ENCODE measurements at places on chromosomes 16 and 17.

DNA sequence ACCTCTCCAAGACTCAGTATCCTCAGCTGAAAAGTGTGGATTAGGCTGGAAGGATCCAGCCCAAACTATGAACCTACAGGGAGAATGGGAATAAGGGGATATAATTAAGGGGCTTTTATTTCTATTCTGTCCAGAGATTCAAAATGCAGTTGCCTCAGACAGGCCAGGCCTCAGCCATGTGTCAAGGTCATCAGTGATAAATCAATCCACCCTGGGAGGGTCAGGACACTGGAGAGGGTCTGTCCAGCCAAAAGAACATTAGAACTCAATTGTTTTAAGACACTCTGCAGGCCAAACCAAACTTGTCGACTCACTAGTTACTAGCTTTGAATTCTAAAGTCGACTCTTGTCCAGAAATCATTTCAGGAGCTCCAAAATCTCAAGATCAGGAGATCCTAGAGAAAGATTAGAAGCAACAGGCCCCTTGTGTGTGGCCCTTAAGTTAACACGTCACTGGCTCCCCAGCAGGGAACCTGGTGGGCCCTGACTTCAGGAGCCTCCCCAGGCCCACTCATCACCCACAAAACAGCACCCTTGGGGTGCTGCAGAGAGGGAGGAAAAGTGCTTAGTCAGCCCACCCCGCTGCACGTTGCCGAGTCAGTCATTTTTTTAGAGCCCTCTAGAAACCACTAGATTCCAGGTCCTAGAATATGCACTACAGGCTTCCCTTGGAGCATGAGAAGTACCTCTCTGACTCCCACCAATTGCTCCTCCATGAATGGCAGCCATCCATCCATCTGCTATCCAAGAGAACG is 156.8 kb downstream of the XYLT1 start:
- no peak for DNase-seq

GRCh38 chr17:7867881-7868329 is 10.1 kb downstream of the CYB5D1 start:
- DNase-seq, result no peak

DNA sequence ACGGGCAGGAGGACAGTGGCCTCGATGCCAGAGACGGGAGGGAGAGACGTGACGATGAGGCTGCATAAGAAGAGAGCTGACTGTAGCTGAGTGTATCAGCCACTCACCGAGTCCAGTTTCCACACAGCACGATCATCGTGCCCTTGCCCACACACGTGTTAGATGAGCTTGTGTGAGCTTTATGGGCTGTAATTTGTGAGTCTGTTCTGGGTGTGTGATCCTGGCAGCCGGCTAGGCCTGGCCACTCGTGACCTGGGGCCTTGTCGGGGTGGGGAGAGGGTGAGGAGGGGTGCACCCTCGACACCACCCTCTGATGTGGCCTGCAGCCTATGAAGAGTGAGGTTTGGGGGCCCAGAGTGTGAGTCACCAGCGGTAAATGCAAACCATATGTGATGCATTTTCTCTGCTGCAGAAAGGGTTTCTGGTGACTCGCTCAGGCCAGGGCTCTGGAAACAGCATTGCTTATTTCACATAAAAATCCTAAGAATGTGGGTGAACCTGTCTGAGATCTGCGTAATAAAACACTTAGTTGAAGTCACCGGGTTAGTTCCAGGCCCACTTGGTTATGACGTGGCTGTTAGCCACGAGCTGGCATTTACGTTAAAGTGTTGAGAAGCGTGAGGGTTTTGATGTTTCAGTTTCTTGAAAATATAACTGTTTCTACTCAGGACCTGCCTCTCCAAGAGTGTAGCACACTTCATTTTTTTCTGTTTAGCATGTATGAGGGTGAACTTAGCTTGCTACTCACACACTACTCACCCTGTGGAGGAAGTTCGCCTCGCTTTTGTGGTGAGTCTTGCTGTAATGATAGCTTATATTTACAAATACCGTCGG is 4.2 kb downstream of the METRNL start:
- peak; percentile 91 for DNase-seq

DNA sequence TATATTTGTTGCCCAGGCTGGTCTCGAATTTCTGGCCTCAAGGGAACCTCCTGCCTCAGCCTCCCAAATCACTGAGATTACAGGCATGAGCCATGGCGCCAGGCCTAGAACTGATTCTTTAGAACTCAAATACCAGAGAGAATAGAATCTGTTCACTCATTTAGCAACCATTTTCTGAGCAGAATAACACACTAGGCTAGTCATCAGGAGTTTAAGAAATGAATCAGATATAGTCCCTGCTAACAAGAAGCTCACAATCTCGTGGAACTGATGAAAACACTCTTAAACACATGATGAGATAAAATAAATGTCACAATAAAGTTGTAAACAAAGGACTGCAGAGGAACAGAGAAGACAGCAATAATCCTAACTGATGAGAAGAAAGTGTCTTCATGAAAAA is 55.8 kb upstream of the ADCY9 start:
- DNase-seq, result no peak

- DNase-seq, result no peak
Measured at GRCh38 chr17:48718227-48718760, 4.0 kb downstream of the PRAC1 start.

GRCh38 chr17:77865112-77865611 is 93.3 kb upstream of the TNRC6C start:
- DNase-seq, result no peak

GRCh38 chr16:31331141-31331764 is 23.7 kb upstream of the ITGAX start:
- no peak for DNase-seq

- DNase-seq, result no peak
Measured at GRCh38 chr17:32917842-32918241, 10.1 kb upstream of the TMEM98 start.

DNA sequence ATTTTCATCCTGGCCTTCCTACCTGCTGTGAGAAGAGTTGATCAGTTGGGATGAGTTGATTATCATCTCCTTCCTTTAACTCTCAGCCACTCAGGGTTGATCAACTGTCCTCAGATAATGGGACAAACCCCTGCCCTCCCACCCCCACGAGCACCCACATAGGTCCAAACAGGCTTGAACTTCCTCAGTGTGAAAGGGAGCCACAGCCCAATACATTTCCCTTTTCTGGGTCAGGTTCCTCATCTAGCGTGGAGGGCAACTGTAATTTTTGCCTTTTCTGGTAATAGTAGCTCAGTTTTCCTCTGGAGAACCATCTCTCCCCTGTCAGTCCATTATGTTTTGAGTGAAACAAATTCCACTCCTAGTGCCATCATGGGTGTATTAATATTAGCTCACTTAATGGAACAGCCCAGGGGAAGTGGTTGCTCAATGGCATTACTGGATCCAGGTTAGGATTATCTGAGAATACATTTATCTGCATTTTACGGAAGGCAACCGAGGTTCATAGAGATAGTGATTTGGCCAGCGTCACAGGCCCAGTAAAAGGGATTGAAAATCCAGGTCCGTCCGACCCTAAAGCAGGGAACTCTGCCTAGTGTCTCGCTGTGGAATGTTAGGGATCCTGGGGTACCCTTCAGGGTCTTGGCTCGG is 476 bp upstream of the LPCAT2 start:
- DNase-seq, result no peak

GRCh38 chr17:82503728-82504308 is 15.7 kb upstream of the FOXK2 start:
- no peak for DNase-seq

GRCh38 chr17:57425431-57425830 is 169.1 kb downstream of the MSI2 start:
- DNase-seq, result no peak

DNA sequence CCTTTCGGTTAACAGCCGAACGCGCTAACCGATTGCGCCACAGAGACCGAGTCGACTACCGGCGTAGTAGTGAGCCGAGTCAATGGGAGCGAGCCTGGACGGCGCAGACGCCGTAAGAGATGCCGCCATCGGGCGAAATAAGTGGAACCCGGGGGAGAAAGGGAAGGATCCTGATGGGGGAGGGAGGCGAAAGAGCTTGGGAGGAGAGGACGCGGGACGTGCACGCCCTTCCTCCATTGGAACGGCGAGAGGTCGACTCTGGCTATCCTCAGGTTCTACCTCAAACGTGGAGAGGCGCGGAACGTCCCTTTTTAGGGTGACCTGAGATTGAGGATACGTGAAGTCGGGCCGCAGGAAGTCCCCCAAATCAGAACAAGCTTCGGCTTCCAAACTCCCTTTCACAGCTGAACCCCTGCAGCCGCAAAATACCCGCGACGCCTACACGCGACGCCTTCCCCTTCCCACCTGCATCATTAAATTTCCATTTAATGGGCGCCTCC is 683 bp upstream of the PSMB3 start:
- DNase-seq, result peak; percentile 89

- DNase-seq, result peak; percentile 83
Measured at GRCh38 chr17:76501018-76501826, at the start of gene RHBDF2. RHBDF2 (minus strand) TSS chr17:76501423; CDS start chr17:76481524, 19,899 bp downstream.

DNA sequence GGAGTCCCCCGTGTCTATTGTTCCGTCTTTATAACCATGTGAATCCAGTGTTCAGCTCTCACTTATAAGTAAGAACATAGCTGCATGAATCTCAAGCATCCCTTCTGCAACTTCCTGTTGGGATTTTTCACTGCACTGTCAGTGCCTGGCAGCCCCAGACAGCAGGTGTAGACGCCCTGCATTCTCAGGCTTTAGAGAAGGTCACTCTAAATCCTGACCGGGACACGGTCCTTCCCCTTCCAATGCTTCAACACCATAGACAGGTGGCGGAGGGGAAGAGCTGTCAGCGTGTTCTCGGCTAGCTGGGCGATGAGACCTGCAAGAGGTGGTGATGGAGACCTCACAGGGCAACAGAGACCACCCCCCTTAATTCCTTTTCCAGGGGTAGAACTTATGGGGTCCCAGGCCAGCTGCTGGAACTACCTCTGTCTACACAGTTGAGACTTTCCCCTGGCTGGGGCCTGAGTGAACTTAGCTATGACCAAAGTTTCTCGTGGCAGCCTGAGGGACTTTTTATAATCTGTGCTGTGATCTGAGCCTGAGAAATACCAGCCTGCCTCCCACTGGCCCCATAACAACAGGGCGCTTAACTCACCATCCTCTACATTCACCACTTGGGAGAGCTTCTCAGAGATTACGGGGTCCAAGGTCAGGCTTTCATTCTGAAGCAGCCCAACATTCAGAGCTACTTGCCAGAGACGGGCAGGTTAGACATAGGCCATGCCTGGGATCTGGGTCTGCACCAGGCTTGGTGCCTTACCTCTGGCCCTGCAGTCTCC is 143.2 kb upstream of the TNRC6C start:
- DNase-seq, result no peak

- no peak for DNase-seq
Measured at GRCh38 chr16:51035711-51036110, 115.4 kb downstream of the SALL1 start.

DNA sequence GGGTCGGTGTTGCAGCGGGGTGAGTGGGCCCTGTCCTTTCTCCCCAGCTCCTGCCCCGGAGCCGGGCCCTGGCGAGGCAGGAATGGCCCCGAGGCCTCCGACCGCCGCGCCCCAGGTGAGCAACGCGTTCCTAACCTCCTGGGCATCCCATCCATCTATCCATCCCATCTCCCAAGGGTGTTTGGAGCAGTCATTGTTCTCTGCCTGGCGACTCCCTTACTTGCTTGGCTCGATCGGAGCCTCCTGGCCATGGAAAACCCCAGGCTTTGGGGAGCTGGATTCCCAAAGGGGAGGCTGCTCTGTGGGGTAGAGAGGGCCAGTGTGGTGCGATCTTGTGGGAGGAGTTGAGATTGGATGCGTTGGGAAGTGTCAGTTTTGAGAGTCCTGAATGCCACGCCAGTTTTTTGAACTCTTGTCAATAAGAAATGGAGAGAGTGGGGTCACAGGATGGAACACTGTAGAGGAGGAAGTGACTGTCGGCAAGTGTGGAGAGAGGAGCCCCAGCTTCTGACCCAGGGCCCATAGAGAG is 684 bp downstream of the ZFP90 start:
- peak; percentile 19 for DNase-seq

- DNase-seq, result no peak
Measured at GRCh38 chr16:264440-264951, 11.2 kb downstream of the RGS11 start.

GRCh38 chr17:74677558-74678466 is 34.9 kb downstream of the CD300LF start:
- DNase-seq, result peak; percentile 51

- no peak for DNase-seq
Measured at GRCh38 chr16:8107296-8107695, 483.0 kb downstream of the TMEM114 start.

DNA sequence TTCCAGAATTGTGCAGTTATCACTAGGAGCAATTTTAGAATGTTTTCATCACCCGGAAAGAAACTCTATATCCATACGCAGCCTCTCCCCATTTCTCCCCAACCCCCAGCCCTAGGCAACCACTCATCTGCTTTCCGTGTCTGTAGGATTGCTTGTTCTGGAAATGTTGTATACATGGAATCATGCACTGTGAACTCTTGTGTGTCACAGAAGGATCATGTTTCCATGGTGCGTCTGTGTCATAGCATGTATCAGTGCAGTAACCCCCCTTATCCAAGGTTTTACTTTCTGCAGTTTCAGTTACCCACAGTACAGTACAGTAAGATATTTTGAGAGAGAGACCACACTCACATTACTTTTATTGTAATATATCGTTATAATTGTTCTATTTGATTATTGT is 299.4 kb downstream of the CPPED1 start:
- DNase-seq, result no peak

DNA sequence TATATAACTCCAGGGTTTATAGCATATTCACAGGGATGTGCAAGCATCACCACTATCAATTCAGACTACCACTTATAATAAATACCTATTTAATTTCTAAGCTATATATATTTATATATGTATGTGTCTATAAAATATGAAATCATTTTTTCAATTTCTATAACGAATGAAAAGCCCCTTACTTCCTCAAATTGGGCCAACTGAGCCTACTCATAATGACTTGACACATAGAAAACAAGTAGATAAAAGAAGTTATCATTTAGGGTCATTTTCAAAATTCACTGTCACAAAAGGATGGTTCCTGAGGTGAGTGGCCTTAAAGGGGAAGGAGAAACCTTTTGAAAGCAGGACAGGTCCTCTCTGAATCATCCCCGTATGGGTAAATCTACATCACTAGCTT is 114.1 kb downstream of the ADCY9 start:
- DNase-seq, result no peak

GRCh38 chr16:80346111-80346632 is 194.6 kb upstream of the DYNLRB2 start:
- DNase-seq, result no peak

GRCh38 chr17:75693500-75694481 is 26.7 kb downstream of the SAP30BP start:
- peak; percentile 81 for DNase-seq

DNA sequence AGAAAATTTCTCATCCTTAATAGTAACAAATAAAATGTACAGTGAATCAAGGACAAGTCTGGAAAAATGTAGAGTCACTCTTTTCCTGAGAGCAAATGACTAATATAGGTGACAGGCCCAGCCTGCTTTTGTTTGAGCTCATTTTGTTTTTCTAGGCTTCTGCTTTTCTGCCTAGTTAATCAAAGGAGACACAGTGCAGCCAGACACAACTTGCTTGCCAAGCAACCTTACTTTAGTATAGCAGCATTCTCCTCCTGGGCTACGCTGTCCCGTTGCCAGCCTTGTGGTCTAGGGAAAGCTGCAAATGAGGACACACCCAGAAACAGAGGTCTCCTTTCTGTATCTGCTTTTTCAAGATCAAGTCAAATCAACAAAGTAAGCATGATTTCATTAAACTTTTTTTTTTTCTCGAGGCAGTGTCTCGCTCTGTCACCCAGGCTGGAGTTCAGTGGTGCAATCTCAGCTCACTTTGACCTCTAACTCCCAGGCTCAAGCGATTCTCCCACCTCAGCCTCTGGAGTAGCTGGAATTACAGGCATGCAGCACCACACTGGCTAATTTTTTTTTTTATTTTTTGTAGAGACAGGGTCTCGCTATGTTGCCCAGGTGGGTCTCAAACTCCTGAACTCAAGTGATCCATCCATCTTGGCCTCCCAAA is 17.2 kb downstream of the GINS3 start:
- DNase-seq, result peak; percentile 70

Data from cardiac muscle cell (in vitro differentiated cells and primary cell).